ENCODE measurements at places on chromosomes 5 and 9. TPM values are rescaled to one million over a fixed set of nuclear protein-coding genes. Genes with fewer than 3 reads are reported as not detected.

The IFNB1 gene
- total RNA-seq, result not detected

The PCDHA8 gene
- total RNA-seq, result not detected

The DIRAS2 gene
- total RNA-seq, result not detected

The SLC27A6 gene
- not detected for total RNA-seq

The SLC23A1 gene
- total RNA-seq, result 1.5 TPM

The HINT2 gene
- total RNA-seq, result 76.8 TPM
